ENCODE measurements at places on chromosomes 13 and 19. TPM values are rescaled to one million over a fixed set of nuclear protein-coding genes. Genes with fewer than 3 reads are reported as not detected.

The TBC1D17 gene
- total RNA-seq: 33.7 TPM

The ATP4B gene
- not detected for total RNA-seq

The PARP4 gene
- total RNA-seq: 89.3 TPM

DNA sequence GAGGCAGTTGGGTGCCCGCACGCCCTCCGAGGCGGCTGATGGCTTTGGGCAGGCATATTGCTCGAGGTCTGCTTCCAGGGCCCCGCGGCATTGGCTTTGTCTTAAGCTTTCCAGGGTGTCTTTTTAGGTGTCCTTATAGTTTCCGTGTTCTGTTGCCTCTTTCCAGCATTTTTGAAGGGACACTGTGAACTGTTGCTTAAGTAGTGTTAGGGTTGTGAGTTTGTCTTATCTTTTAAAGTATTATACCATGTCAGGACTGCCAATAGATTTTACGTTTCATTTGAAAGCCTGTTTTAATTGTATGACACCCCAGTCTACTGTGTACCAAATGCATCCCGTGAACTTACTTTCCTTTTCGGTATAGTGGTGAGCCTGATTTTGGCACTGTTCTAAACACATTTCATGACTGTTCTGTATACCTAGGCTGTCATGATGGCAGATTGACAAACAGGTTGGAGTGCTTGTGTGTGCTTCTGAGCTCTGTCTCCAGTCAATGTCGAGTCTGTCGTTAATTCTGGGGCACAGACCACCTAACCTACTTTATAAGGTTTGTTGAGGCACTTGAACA lies 656 bp downstream of the PCCA start:
- peak; percentile 33 for DNase-seq

GRCh38 chr19:5679289-5680083 lies 830 bp downstream of the MICOS13 start:
- DNase-seq: no peak

DNA sequence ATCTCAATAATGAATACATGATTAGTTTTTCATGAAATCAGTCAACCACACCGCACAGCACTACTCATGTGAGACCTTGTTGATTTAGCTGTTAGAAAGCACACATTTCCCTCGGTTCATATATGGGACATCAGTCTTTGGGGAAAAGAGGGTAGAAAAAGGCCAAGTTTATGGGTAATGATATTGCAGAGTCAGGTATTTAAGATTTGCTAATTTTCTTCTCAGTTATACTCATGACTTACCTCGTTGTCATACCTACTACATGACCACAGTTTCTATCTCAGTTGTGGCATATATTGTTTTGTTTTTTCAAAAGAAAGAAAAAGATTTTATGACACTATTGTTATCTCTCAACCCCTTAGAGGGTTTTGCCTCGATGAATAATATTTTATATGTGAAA lies 165.6 kb downstream of the POU4F1 start:
- DNase-seq: no peak

DNA sequence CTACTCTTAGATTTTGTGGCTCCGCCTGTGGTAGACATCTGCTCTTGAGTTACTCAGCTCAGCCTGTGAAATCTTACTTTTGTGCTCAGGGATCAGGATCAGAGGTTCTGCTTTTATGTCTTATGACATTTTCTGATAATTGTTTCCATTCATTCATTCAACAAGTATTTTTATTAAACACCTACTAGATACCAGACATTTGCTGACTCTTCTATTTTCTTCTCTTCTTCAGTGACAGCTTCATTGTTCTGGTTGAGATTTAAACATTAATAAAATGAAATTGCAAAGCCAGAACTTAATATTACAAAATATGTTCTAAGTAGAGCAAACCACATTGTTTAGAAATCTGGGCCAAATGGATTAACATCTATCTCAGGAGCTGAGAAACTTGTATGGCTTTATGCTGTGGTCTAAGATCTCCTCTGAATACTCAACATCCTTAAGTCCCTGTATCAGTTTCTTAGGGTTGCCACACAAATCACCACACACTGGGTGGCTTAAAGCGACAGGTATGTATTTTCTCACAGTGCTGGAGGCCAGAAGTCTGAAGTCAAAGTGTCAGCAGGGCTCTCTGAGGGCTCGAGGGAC lies 15.8 kb upstream of the MICU2 start:
- DNase-seq: no peak

DNA sequence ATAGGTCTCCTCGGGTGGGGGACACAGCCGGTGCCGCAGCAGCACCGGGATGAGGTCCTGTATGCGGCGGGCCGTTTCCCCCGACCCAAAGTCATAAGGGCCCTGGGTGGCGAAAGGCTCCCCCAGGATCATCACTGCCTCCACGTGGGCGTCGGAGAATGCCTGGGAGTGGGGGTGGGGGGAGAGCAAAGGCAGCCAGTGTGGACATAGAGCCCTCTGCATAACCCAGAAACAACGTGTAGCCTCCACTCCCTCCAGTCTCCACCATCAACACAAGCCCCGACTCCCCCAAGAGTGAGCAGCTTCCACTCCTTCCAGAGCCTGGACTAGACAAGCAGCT lies 1.7 kb upstream of the NUMBL start:
- DNase-seq: no peak

GRCh38 chr19:48739404-48740163 lies 826 bp downstream of the RASIP1 start:
- DNase-seq: no peak

DNA sequence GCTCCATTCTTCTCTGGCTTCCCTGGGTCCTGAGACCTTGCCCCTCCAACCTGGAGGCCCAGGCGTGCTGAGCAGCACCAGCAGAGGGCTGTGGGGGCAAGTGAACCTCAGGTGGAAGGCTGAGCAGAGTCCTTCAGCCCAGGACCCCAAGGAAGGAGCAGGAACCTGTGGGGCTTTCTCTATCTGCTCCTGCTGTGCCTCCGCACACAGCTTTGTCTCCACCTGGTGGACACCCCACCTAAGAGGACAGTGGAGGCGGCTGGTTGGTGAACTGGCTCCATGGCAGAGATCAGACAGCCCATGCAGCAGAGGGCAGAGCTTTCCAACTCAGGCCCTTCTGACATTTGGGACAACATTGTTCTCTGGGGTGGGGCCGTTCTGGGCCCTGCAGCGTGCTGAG lies 19.7 kb downstream of the ZFR2 start:
- DNase-seq: no peak

DNA sequence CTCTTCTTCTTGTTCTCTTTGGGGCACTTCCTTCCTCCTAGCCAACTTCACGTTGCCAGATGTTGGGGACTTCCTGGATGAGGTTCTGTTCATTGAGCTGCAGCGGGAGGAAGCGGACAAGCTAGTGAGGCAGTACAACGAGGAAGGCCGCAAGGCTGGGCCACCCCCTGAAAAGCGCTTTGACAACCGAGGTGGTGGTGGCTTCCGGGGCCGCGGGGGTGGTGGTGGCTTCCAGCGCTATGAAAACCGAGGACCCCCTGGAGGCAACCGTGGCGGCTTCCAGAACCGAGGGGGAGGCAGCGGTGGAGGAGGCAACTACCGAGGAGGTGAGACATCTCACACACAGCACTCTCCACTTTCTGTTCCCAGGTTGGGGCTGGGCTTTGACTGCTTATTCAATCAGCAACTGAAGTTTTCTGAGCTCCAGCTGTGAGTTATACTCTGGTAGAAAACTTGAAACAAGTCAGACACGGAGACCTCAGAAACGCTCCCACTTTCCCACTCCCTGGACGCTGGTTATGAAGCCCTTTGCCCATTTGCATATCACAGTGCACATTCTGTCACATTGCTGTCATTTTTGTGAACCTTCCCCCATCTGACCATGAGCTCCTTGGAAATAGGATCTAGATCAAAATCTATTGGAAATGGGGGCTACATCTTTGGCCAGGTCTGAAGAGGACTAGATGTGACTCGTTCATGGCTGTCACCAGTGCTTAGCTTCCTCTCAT lies 7.2 kb upstream of the CCDC97 start:
- DNase-seq: no peak

- DNase-seq: no peak
These were observed 63.2 kb downstream of the GPC6 start for GRCh38 chr13:93289842-93290241.

DNA sequence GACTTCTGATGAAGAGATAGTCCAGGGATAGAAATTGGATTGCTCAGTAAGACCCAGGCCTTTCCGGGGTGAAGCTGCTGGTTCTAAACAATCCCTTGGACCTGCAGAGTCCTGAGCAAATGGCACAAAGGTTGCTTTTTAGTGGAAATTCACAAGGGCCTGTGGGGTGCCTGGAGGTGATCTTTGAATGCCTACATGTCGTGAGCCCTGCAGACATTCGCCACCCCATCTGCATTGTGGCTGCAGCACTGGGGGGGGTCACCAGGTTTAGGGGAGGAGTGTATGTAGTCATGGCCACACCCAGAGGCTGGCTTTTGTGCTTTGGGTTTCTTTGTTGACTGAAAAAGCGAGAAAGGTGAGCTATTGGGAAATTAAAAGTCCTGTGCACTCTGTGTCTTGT lies 41.4 kb downstream of the SLC7A9 start:
- no peak for DNase-seq
